Daoy (cell line): ENCODE measurements at places on chromosomes 12 and 14. TPM values are rescaled to one million over a fixed set of nuclear protein-coding genes. Genes with fewer than 3 reads are reported as not detected.

DNA sequence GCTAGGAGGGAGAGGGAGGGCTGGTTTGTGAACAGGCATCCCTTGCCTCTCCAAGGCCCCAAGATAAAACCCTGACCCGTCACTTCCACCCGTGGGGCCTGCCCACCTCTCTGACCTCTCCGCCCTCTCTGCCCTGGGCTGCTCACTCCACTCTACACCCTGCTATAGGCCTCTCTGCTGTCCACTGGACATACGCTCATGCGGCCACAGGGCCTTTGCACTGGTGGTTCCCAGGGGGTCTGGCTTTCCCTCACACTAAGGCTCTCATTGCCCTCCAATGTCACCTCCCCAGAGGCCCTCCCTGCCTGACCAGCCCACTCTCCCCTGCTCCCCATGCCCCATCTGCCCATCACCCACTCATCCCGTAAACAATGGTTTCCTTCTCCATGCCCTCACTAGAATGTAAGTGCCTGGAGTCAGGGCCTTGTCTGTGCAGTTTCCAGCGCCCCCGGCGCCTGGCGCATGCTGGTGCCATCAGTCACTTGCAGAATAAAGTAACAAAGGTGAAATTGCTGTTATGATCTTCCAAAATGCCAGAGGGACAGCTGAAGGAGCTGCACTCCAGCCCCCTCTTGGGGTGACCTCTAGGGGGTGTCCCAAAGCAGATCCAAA lies 73.6 kb downstream of the RFLNA start:
- DNase-seq: no peak

DNA sequence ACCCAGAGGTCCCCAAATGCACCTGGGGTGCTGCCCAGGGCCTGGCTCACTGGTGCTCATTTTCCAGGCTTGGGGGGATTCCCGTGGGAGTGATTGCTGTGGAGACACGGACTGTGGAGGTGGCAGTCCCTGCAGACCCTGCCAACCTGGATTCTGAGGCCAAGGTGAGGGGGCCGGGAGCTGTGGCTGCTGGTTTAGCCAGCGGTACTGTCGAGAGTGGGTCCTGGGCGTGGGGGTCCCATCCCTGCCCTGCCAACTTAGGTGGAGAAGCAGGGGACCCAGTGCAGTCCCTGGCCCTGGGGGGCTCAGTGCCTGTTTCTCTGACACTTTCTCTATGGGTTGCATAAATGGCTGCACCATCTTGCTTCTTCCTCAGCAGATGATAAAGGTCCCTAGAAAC lies 50.9 kb downstream of the FOXN4 start:
- no peak for DNase-seq

The TAMALIN gene
- 1.1 and 2.1 TPM in 2 replicates for total RNA-seq

The KRT72 gene
- not detected in 2 replicates for total RNA-seq

DNA sequence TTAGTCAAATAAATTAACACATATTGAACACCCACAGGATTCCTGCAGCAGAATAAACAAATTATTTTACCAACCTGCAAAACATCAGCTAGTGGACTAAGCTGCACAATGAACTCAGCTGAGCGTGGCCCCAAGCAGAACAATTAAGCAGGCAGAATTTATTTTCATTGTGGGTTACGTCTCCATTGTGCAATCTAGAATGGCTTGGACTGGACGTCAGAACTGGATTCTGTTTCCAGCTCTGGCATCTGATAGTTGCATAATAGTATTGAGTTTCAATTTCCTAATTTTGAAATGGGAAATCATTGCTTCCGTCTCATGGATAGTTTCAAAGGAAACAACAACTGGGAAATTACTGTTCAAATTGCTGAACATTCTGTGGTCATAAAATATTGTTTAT lies 35.5 kb upstream of the RERG start:
- no peak for DNase-seq

DNA sequence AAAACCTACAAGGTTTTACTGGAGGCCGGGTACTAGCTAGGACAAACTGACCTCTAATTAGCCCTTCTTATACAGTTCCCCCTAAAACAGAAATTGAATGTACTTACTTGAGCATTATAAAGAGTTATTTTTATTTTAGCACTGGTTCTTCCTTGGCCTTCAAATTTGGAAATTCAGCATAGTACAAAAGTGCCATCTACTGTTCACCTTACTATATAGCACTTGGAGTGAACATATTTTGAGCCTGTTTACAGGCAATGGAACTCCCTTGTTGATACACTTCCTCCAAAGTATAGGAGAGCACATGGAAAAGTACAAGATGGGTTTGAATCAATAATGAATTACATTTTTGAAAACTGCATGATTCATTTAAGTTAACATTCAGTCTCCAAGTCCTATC lies 3.9 kb upstream of the POC1B start:
- peak; percentile 17 for DNase-seq

GRCh38 chr12:70002097-70002911 lies 177.3 kb downstream of the MYRFL start:
- DNase-seq: no peak

DNA sequence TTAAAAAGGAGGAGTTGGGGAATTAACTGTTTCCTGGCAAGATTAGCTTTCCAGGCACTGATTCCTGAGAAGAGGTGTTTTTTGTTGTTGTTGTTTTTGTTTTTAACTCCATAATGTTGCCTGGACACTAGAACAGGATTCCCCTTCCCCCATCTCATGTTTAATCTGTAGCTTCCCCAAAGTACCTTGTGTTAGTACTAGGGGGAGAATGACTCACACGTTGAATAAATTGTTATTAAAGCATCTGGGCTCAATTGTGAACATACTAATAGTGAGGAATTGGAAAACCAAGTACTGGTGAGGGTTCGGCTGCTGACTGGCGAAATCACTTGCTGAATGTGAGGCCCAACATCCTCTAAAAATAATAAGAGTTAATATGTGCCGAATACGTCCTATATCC lies 1.3 kb upstream of the GNG2 start:
- no peak for DNase-seq

- DNase-seq: peak; percentile 2
Measured at GRCh38 chr12:87274594-87275245, 754.5 kb downstream of the C12orf50 start.

DNA sequence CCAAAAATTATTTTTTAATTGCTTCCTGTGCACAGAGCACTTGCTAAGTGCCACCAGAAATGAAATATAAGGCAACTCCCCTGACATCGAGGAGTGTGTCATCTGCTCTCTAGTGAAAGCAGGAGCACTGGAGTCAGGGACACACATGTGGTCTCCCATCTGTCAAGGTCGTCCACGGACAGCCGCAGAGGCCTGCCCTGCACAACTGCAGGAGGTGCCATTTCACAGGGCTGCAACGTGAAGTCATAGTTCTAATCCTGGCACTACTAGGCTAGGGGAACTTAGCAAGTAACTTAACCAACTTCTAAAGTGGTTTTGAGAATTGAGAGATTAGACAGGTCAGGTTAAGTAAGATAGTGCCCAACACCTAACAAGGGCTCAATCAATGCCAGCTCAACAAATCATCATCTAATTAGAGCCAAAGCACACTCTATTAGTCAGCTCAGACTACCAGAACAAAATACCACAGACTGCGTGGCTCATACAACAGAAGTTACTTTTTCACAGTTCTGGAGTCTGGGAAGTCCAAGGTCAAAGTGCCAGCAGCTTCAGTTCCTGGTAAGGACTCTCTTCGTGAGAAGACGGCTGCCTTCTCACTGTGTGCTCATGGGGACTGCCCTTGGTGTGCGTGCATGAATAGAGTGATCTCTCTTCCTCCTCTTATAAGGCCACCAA lies 30.7 kb downstream of the FOXN3 start:
- peak; percentile 9 for DNase-seq

GRCh38 chr12:26854031-26854390 lies 21.0 kb upstream of the ITPR2 start:
- no peak for DNase-seq

The C12orf42 gene
- total RNA-seq: not detected in 2 replicates

- peak; percentile 50 for DNase-seq
Measured at GRCh38 chr12:78703820-78704525, 160.6 kb upstream of the SYT1 start.

GRCh38 chr14:52355526-52355925 lies 41.4 kb downstream of the PTGER2 start:
- DNase-seq: peak; percentile 60

The CLEC4D gene
- not detected in 2 replicates for total RNA-seq

The GLIPR1L2 gene
- total RNA-seq: 1.8 TPM in 1 of 2 replicates, not detected in the other

GRCh38 chr14:59632381-59632780 lies 55.8 kb upstream of the CCDC175 start:
- DNase-seq: peak; percentile 39

DNA sequence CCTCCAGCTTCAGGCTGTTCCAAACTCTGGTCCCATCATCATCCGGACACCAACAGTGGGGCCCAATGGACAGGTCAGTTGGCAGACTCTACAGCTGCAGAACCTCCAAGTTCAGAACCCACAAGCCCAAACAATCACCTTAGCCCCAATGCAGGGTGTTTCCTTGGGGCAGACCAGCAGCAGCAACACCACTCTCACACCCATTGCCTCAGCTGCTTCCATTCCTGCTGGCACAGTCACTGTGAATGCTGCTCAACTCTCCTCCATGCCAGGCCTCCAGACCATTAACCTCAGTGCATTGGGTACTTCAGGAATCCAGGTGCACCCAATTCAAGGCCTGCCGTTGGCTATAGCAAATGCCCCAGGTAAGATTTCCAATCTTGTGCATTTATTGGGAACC lies 3.3 kb downstream of the SP1 start:
- no peak for DNase-seq

The USP44 gene
- total RNA-seq: 0.74 and 0.95 TPM in 2 replicates

GRCh38 chr12:87234898-87235297 lies 794.3 kb downstream of the C12orf50 start:
- DNase-seq: no peak

The TMTC1 gene
- 4.3 and 6.7 TPM in 2 replicates for total RNA-seq

The SMAGP gene
- 10.4 and 26.9 TPM in 2 replicates for total RNA-seq

GRCh38 chr14:68792979-68793733 lies at the start of gene ZFP36L1:
Gene ZFP36L1, minus strand, starts transcription at chr14:68793067. Its CDS starts 129 bp downstream, at chr14:68792938.
- DNase-seq: peak; percentile 96
